ENCODE measurements at places on chromosomes 16 and 17.
A peak's percentile ranks its signal among the peaks of the same experiment; 100 is the strongest.

DNA sequence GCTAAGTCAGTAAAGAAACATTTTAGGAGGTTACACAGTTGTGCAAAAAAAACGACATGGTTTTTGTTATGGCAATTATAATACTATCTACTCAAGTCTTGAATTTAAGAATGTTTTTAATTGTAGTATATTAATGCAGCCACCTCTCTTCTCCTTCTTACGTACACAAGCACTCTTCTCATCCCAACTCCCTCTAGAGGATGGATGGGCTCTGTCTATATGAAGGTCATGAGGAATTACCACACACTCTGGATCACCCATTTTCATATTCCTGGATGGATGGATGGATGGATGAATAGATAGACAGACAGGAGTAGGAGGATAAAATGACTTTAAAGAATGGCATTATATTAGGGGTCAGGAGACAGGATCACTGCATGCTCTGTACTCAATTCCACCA, 120.0 kb downstream of the PHKB start:
- DNase-seq, result no peak

GRCh38 chr16:3949287-3949686, 68.8 kb upstream of the CREBBP start:
- no peak for DNase-seq

DNA sequence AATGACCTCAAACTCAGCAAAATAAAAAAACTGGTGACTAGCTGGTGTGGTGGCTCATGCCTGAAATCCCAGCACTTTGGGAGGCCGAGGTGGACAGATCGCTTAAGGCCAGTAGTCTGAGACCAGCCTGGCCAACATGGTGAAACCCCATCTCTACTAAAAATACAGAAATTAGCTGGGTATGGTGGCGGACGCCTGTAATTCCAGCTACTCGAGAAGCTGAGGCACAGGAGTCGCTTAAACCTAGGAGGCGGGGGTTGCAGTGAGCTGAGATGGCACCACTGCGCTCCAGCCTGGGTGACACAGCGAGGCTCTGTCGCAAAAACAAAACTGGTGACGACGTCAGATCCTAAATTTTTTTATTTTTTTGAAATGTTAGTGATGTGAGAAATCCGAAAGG, 82.6 kb upstream of the TOB1 start:
- DNase-seq, result no peak

- no peak for DNase-seq
Measured at GRCh38 chr17:66337268-66337667, 34.9 kb downstream of the PRKCA start.

DNA sequence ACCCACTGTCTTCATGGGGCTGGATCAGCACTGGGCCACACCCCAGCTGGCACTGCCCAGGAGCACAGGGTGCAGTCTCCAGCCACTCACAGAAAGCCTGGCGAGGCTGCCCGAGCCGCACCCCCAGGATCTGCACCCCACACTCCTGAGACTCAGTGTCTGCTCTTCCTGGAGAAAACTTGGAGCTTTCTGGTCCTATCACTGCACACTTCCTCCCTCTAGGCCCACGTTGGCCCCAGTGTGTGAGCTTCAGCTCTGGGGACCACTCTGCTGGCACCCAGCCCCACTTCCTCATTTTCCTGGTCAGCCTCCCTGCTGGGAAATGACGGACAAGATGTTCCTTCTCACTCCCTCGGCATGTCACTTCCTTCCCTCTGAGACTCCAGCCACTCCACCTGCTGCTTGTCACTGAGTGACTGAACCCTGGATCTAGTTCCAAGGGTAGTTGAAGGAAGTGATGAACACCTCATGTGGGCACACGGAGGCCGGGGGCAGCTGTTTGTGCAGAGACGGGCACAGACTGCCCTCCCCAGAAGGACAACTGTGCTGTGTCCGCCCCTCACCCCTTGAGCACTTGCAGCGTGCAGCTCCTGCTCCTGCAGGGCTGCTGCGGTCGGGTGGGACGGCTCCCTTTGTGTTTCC, 29.0 kb downstream of the ZC3H18 start:
- DNase-seq, result no peak

GRCh38 chr16:64878940-64879339, 242.9 kb downstream of the CDH11 start:
- DNase-seq, result no peak

GRCh38 chr16:48123104-48123788, 32.5 kb downstream of the ABCC12 start:
- DNase-seq, result peak; percentile 20

GRCh38 chr16:49809561-49809960, 46.4 kb downstream of the ZNF423 start:
- DNase-seq, result no peak

GRCh38 chr16:1820096-1820945, 6.3 kb downstream of the HAGH start:
- DNase-seq, result no peak

DNA sequence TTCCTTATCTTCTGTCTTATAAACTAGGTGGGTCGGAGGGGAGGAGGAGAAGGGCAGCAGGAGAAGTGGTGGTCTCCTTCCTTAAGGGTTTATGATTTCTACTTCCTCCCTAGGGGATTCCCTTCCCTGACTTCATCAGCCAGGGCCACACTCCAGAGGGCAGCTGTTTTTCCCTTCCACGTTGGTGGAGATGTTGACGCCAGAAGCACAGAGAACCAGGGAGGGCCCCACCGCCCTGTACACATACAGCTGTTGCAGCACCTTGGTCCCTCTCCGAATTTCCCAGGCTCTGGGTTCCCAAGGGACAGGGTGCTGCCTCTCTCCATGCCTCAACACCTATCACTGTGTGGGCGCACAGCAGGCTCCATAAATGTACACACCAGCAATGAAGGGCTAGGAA, 5.6 kb upstream of the SLC6A4 start:
- DNase-seq, result no peak

DNA sequence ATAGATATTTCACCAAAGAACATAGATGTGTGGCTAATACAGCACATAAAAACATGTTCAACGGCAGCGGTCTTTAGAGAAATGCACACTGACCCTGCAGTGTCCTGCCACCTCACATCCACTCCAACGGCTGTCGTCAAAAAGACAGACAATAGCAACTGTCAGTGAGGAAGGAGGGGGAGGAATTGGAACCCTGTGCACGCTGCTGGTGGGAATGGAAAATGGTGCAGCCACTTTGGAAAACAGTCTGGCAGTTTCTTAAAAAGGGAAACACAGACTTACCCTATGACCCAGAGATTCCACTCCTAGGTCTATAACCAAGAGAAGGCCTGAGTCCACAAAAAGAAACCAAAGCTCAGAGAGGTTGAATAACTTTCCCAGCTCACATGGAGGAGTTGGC, 7.7 kb downstream of the CEP295NL start:
- DNase-seq, result no peak

DNA sequence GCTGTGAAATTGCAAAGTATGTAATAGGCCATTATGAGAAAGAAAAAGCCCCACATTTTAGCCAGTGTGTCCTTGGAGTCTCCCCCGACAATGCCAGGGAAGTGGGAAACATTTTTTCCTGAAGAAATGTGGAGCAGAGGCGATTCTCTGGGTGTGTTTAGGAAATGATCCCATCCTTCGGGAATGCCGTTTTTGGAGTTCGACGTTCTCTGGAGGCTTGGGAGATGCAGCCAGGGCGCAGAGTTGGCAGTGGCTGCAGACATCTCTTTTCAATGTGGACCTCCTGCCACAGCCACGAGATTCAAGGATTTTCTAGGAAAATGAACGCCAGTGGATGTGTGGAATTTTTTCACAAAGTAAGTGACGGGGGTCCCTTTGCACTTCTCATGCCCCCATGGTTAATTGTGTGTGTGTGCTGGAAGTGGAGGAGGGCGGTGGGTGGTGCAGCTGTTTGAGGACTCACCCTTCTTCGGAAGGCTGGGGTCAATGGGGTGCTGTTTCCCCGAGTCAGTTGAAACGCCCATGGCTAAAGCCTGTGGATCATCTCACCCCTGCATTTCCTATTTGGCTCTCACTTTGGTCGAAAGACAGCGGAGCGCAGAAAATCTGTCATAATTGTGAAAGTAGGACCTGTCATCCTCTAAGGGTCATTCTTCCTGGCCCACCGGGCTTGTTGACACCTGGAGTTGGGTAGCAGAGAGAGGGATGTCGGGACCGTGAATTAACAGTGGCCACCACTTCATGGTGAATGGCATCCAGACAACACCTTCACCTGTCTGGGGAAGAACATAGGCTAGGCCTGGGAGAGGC, 73.2 kb downstream of the CMIP start:
- DNase-seq, result no peak

DNA sequence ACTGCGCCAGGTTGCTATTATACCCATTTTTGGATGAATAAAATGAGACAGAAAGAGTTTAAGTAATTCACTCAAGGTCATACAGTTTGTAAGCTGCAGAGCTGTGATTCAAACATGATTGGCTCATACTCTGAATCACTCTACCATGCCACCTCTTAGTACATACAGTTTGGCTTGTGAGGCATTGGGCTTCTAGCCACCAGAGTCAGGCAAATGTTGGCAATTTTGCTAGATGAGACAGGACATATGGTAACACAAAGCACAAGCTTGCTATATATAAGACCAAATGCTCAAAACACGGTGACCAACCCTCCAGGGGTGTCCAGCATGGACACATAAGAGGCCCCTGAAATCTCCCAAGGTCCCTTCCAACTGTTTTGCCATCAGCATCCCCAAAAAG, 236.0 kb upstream of the IRX5 start:
- DNase-seq, result no peak

DNA sequence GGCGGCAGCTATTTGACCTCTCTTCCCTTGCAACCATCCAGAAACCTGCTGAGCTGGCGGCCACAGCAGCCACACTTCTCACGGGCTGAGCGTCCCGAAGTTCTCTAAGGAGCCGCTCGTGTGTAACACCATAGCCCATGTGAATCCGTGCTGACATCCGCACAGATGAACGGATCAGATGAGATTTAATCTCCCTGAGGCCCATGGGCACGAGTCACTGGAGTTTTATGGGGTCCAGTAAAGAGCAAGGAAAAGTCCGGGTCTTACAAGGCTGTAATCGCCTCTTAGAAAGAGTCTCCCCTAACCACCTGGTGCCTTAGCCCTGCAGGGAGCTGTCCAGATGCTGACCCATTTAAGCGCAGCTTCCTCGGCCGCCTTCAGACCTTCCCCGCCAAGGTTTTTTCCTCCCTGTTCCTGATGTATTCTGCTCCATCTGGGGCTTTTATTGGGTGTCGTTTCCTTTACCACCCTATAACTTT, 5.5 kb upstream of the CACNG5 start:
- no peak for DNase-seq

- no peak for DNase-seq
Measured at GRCh38 chr17:37745801-37746426, 1.1 kb upstream of the HNF1B start.

- no peak for DNase-seq
Measured at GRCh38 chr17:17710728-17711541, 29.7 kb downstream of the RAI1 start.

- no peak for DNase-seq
Measured at GRCh38 chr17:29930409-29931010, 482 bp upstream of the SSH2 start.

GRCh38 chr16:75251280-75252048, at the start of gene BCAR1:
Gene BCAR1 (minus strand): TSS chr16:75251624. CDS start chr16:75251482, 142 bp downstream.
- no peak for DNase-seq

DNA sequence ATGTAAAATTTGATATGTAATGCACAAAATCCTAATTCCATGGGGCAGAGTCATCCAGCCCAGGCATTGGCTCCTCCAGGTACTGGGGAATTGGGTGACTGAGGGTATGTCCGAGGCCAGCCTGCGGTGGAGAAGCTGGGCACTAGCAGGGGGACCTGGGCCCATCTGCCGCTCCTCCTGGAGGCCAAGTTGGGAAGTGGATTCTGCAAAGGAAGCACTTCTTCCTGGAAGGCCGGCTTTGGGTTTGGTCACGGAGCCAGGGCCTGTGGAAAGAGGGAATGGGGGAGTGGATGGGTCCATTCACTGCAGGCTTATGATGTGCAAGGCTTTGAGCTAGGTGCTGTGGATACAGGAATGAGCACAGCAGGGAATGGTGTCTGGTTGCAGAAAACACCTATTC, 85.8 kb downstream of the GNAO1 start:
- DNase-seq, result no peak

DNA sequence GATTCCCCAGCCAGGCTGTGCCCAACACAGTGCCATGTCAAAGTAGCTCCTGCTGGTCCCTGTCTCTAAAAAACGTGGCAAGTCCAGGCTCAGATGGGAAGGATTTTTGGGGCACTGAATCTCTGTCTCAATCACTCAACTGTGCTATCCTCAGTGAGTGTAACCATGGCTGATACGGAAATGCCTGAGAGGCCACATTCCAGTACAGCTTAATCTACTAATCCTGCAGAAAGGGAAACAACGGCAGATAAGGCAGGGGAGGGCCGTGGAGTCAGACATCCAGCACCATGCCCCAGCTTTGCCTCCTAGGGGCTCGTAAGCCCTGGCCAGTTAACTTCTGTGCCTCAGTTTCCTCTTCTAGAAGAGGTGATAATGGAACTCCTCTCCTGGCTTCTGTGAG, 251.7 kb downstream of the CPPED1 start:
- DNase-seq, result no peak

GRCh38 chr16:49952386-49952785, 72.6 kb upstream of the CNEP1R1 start:
- no peak for DNase-seq

DNA sequence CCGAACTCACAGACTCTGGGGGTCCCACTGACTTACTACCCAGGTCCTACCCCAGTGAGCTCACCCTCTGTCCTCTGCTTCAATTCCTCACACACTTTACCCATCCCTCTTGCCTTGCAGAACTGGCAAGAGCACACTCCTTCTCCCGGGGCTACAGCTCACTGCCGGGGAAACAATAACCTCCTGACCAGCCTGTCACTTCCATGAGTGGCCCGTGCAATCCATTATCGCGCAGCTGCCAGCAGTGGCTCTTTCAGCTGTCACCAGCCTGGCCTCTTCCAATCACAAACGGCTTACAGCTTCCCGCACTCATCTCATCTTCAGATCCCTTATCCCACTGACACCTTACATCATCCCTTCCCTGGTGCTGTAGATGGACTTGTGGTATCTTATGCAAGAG, 79.5 kb downstream of the CPPED1 start:
- no peak for DNase-seq

GRCh38 chr16:71758293-71758760, 33.8 kb upstream of the PHLPP2 start:
- DNase-seq, result no peak

DNA sequence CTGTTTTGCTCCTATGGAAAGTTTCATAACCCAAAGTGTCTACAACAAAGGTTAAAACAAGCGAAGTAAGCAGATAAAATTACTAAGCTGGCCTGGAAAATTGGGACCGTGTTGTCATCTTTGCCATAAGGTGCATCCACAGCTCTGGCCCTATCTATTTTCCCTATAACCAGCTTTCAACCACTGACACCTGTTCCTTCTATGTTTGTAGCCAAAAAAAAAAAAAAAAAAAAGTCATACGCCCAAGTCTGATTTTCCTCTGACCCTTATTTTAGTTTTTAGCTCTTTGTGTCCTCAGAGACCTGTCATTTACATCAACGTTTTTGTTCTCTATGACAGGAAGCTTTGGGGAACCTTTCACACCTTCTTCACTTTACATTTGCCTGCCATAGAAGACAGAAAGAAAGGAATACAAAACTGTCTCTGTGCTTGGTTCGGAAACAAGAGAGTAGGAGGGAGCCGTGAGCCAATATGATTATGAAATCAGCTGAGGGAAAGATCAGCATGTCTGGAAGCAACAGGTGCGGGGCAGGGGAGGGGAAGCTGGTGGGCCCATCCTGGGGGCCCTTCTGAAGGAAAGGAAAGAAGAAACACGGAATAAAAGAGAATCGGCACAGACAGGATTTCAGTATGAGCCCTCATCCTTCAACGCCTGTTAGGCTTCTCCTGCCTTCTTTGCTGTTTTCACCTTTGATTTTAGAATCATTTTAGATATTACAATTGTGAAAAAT, 8.5 kb downstream of the HS3ST3A1 start:
- no peak for DNase-seq

GRCh38 chr17:76593959-76594358, 8.3 kb upstream of the ST6GALNAC2 start:
- no peak for DNase-seq
